ENCODE measurements at places on chromosomes 13 and 19.

- H3K27ac ChIP-seq = peak overlapping the region; percentile 9
- no peaks in the 10 kb centered on the region for H3K27me3 ChIP-seq
- no peak for DNase-seq
- H3K4me3 ChIP-seq = no peak overlapping the region
Measured at GRCh38 chr19:56118666-56119581, 2.2 kb downstream of the ZNF787 start.

GRCh38 chr13:28346154-28346553 is 148.8 kb downstream of the FLT1 start:
- no peak overlapping the region for H3K4me3 ChIP-seq
- H3K27ac ChIP-seq = no peak overlapping the region
- H3K36me3 ChIP-seq = no peaks in the 10 kb centered on the region
- no peak for DNase-seq
- H3K27me3 ChIP-seq = no peaks in the 10 kb centered on the region

DNA sequence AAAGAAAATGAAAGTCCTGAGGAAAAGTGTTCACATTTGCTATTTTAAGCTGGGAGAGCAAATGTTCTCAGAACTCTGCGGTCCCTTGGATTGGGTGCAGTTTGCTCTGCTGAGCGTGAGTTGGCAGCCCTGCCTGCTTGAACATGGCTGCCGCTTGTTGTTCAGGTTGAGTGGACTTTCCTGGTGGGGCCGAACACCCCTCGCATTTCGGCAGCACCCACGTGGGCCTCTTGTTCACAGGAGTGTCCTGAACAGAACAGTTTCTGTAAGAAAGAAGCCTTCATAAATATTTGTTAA is 10.8 kb upstream of the RNF113B start:
- no peak overlapping the region for H3K27ac ChIP-seq
- no peaks in the 10 kb centered on the region for H3K4me1 ChIP-seq
- no peak for DNase-seq
- no peaks in the 10 kb centered on the region for H3K27me3 ChIP-seq

- H3K27ac ChIP-seq = no peak overlapping the region
- no peak overlapping the region for H3K4me3 ChIP-seq
- H3K36me3 ChIP-seq = peaks cover 16% of the 10 kb centered on the region
- H3K4me1 ChIP-seq = peaks cover 26% of the 10 kb centered on the region
- no peak for DNase-seq
Measured at GRCh38 chr19:50480281-50481111, 3.8 kb upstream of the GARIN5A start.

DNA sequence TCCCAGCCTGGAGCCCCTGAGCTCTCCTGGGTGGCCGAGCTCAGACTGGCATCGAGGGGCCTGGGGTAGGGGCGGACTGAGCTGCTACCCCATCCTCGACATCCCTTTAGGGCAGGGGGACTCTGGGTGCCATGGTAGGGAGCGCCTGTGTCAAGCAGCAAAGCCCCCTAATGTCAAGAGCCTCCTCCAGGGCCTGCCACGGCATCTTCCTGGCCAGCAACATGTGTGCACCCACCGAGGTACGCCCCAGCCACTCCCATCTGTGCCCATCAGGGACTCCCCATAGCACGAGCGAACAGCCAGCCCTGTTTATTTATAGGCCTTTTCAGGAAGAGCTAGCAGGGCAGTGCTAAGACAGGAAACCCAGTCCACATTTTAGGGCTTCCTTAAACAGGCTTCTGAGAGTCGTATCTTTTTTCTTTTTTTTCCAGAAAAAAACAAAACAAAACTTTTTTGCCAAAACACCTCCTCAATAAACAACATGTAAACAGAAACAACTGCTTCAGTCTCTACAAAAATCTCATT is 14.3 kb downstream of the LRP3 start:
- DNase-seq = no peak
- H3K4me3 ChIP-seq = no peak overlapping the region
- no peaks in the 10 kb centered on the region for H3K36me3 ChIP-seq
- H3K27ac ChIP-seq = no peak overlapping the region
- no peaks in the 10 kb centered on the region for H3K27me3 ChIP-seq

DNA sequence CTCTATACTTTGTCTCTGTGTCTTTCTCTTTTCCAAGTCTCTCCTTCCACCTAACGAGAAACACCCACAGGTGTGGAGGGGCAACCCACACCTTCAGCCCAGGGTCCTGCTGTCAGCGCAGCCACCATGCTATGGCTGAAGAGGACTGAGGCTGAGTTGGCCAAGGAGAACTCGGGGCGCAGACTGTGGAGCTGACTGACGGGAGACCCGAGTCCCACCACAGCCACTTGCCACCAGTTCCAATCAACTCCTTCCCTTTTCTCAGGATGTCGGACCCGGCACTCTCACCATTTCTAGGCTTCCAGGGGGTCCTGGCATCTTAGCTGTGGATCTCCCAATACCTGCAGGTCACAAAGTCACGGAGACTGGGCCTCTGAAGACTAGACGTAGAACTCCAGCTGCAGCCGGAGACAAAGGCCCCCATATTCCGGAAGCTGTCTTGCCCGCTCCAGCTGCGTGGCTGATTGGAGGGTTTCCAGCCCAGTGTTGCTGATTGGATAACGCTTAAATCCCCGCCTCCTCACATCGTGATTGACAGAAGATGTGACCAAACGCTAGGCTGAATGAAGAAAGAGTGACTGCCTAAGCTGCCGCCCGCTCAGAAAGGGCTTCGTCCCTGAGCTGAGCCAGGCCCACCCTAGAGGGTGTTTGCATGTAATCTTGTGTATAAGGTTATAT is 63.6 kb downstream of the ZNF429 start:
- no peaks in the 10 kb centered on the region for H3K36me3 ChIP-seq
- DNase-seq = peak; percentile 65
- H3K4me1 ChIP-seq = no peaks in the 10 kb centered on the region
- peak overlapping the region; percentile 41 for H3K27ac ChIP-seq
- H3K4me3 ChIP-seq = peak overlapping the region; percentile 20
- H3K27me3 ChIP-seq = no peaks in the 10 kb centered on the region

GRCh38 chr19:28386066-28386465 is 826.9 kb downstream of the UQCRFS1 start:
- H3K27me3 ChIP-seq = no peaks in the 10 kb centered on the region
- DNase-seq = no peak
- H3K4me1 ChIP-seq = peaks cover 4% of the 10 kb centered on the region
- H3K4me3 ChIP-seq = no peak overlapping the region
- H3K36me3 ChIP-seq = no peaks in the 10 kb centered on the region
- H3K27ac ChIP-seq = no peak overlapping the region

DNA sequence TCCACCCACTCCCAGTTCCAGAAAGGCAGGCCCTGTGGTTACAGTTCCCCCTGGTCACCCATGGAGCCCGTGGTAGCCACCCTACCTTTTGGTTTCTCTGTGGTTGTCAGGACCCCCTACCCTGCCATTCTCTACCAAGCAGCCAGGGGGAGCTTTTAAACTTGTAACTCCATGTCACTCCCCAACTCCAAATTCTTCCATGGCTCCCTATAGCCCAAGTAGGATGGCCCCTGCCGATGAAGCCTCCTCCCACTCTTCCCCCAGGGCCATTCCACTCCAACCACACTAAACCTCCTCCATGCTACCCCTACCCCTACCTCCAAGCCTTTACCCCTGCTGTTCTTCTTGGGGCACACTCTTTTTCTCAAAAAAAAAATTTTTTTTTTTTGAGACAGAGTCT is 2.2 kb downstream of the S1PR2 start:
- no peaks in the 10 kb centered on the region for H3K36me3 ChIP-seq
- no peak overlapping the region for H3K4me3 ChIP-seq
- H3K27me3 ChIP-seq = no peaks in the 10 kb centered on the region
- DNase-seq = peak; percentile 30
- peaks cover 20% of the 10 kb centered on the region for H3K4me1 ChIP-seq
- H3K27ac ChIP-seq = no peak overlapping the region
